Inflammatory macrophage treated with lipopolysaccharide for 4 hours (primary cell): ENCODE measurements at places on chromosomes 1 and 21.

GRCh38 chr1:31151402-31151801 is 85.9 kb upstream of the PUM1 start:
- DNase-seq = no peak

DNA sequence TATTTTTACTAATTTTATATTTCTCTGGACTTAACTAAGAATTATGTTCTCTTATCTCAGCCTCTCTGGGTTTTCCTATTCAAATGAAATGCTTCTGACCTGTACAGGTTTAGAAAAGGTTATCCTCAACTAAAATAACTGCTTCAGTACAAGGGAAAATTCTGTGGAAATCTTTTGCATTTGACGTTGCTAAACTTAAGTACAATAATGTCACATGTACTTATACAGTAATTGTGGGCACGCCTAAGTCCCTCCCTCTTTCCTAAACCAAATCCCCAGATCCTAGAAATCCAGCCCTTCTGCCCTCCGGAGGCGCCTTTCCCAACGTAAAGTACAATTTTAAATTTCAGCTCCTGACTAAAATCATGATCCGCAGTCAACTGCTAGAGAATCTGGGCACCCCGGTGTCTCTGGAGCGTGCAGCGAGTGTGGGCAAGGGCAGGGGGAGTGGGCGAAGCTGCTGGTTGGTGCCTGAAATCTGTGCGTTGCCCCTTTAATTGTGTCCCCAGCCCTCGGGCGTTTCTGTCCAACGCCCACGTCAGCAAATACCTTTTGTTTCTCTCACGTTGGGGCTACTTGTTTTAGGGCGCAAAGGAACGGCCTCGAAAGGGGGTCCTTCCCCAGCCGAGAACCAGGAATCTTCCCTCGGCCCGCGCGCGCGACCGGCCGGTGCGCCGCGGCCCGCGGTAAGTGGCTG is at the start of gene ZBTB8A:
ZBTB8A (plus strand) TSS at position 541 of the 697 bp plus-strand sequence. CDS start 53,505 bp downstream, outside the sequence.
- peak; percentile 50 for DNase-seq

- DNase-seq = no peak
Measured at GRCh38 chr1:172146141-172146850, 274.2 kb upstream of the C1orf105 start.

DNA sequence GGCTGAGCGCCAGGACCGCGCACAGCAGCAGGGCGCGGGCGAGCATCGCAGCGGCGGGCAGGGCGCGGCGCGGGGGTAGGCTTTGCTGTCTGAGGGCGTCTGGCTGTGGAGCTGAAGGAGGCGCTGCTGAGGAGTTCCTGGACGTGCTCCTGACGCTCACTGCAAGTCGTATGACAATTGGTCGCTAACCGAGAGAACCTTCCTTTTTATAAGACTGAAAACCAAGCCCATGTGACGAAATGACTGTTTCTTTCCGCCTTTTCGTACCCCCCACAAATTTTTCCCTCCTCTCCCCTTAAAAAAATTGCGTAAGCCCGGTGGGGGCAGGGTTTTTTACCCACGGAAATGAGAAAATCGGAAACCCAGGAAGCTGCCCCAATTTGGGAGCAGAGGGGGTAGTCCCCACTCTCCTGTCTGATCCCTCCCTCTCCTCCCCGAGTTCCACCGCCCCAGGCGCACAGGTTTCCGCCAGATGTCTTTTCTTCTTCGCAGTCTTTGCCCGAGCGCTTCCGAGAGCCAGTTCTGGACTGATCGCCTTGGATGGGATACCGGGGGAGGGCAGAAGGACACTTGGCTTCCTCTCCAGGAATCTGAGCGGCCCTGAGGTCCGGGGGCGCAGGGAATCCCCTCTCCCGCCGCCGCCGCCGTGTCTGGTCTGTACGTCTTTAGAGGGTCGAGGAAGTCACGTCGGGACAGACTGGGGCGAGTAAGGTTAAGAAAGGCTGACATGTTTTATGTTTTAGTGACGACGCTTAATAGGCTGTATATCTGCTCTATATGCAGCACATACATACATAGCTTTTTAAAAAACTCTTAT is at the start of gene PTGS2:
PTGS2 (minus strand) TSS at position 179 of the 817 bp plus-strand sequence; CDS start at position 46, 133 bp downstream.
- peak; percentile 96 for DNase-seq

DNA sequence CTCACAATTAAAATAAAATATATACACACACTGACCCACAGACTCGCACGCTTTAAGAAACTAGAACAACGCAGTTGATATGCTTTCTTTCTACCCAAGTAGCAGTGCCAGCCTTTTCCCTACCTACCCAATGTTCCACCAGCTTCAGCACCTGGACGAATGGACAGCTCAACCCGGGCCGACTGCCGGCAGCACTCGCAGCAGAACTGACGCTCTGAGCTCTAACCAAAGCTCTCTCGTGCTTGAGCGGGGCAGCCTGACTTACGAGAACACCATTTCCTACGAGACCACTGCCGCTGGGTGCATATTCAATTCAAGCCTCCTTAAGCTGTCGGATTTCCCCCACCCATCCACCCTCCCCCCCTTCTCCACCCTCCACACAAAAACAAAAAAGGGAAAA is 127.4 kb upstream of the DPYD start:
- peak; percentile 74 for DNase-seq

- DNase-seq = no peak
Measured at GRCh38 chr1:56170784-56171320, 408.5 kb downstream of the PLPP3 start.

DNA sequence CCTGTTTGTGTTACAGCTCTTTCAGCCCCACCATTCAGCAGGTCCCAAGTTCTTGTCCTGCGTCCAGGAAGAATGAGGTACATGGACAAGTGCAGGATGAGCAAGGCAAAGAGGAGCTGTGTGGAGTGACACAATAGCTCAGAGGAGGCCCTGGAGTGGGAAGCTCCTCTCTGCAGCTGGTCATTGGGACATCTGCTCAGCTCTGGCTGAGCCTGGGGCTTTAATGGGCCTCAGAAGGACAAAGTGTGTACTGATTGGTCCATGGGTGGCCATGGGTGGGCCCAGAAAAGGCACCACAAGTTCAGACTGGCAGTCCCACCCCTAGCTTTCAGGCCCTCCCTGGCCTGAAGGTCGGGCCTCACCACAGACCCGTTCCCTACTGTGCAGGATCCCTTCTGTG is 14.7 kb upstream of the HYI start:
- no peak for DNase-seq

DNA sequence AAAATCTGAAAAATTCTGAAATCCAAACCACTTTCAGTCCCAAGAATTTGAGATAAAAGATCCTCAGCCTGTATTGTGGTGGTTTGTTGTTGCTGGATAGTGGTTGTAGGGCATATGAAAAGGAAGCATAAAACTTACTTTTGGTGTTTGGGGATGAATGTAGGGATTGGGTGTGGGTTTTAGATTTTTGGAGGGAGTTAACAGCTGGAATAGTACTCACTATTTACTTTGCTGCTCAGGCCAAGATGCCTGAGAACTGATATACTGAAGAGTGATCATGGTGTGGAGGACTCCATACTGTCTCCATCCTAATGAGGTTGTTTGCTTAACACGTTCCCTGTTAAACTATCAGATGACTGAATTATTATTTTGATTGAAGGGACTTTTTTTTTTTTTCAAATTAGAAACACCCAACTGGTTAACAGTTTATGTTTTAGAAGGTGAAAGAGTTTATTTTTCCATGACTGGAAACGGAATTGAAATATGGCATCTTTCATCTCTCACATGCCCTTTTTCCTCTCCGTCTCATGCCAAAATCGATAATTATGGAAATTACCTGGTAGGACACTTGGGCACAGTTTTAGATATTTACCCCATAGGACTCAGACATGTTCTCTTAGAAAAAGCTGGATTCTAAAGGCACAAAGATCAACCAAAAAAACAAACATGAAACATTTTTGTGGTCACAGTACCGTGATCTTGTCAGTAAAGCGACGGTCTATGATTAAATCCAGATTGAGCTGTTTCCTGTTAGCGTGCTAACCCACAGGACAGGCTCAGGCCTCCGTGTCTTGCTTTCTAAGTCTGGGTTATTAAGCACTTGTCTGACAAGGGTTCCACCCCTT is 37.3 kb downstream of the RGL1 start:
- peak; percentile 33 for DNase-seq

DNA sequence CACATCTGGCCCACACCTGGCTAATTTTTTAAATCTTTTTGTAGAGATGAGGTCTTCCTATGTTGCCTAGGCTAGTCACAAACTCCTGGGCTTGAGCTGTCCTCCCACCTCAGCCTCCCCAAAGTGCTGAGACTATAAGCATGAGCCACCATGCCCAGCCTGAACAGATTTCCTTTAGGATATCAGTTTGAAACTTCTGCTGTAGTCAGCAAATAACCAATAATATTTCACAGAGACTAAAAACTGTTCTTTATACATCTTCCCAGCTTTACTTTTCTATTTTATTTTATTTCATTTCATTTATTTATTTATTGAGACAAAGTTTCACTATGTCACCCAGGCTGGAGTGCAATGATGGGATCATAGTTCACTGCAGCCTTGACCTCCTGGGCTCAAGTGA is 29.9 kb upstream of the TEKT2 start:
- no peak for DNase-seq
